Myocyte (in vitro differentiated cells): ENCODE measurements at places on chromosomes 3 and 15. TPM values are rescaled to one million over a fixed set of nuclear protein-coding genes. Genes with fewer than 3 reads are reported as not detected.

Gene CHRM5
- 0.05 TPM in 1 of 2 replicates, not detected in the other for total RNA-seq

GRCh38 chr3:86208772-86209171, 782.2 kb downstream of the VGLL3 start:
- DNase-seq, result no peak

GRCh38 chr3:122074621-122075265, 19.6 kb downstream of the CD86 start:
- no peak for DNase-seq

- DNase-seq, result no peak
Measured at GRCh38 chr15:100256101-100256969, 85.4 kb downstream of the ADAMTS17 start.

- DNase-seq, result no peak
Measured at GRCh38 chr3:128063865-128064264, 11.6 kb downstream of the SEC61A1 start.

Gene SPTSSB
- total RNA-seq, result not detected in 2 replicates

Gene TM4SF18
- 0.19 TPM in 1 of 2 replicates, not detected in the other for total RNA-seq

Gene ATG7
- total RNA-seq, result 16.8 and 24.3 TPM in 2 replicates

Gene SLC22A14
- total RNA-seq, result 0.78 and 0.83 TPM in 2 replicates

- peak; percentile 83 for DNase-seq
Measured at GRCh38 chr3:94249491-94250079, 186.7 kb downstream of the NSUN3 start.

Gene NR1I2
- total RNA-seq, result 0.83 TPM in 1 of 2 replicates, not detected in the other

- peak; percentile 91 for DNase-seq
Measured at GRCh38 chr3:48018841-48019240, 2.6 kb upstream of the MAP4 start.

- DNase-seq, result no peak
Measured at GRCh38 chr15:50803479-50804180, 38.1 kb upstream of the SPPL2A start.

DNA sequence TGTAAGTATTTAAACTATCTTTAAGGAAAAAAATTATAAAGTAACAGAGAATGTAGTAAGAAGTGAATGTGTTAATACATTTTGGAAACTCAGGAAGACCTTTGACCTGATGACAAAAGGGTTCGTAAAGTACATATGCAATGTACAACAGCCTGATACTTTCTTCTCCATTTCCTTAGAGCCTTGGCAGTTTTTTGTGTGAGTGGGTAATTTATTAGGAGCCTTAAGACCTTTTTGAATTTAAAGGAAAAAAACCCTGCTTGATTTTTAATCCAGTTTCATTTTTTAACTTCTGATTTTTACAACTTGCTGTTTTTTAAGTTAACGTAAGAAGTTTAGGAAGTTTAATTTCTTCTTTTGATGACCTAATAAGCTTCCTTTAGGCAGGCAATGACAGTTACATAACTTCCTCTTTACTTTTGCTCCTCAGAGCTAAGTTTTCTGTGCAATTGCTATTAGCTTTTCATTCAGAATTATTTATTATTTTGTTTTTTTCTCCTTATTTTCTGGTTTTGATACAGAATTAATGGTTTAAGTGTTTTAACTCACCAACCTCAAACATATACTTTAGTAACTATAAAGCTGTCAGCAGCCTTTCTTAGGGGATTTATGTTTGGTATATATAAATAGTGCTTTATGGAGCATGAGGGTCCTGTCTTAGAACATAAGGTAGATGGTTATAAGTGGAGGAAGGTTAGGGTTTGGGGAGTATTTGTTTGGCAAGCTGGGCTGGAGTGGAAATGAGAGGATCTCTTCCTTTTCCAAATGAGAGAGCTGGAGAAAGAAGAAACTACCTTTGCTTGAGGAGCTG, 35.2 kb downstream of the ARMC8 start:
- DNase-seq, result no peak

GRCh38 chr15:67472957-67473356, 48.0 kb upstream of the C15orf61 start:
- DNase-seq, result no peak

Gene CELF6
- 1.0 and 2.4 TPM in 2 replicates for total RNA-seq

Gene TGM4
- total RNA-seq, result not detected in 2 replicates

GRCh38 chr15:70289191-70289955, 191.7 kb upstream of the TLE3 start:
- DNase-seq, result no peak

Gene ACKR2
- total RNA-seq, result 0.11 TPM in 1 of 2 replicates, not detected in the other

Gene RAB8B
- total RNA-seq, result 16.4 and 24.0 TPM in 2 replicates

GRCh38 chr3:192861972-192862371, 55.7 kb downstream of the MB21D2 start:
- no peak for DNase-seq

- DNase-seq, result no peak
Measured at GRCh38 chr3:140603766-140604165, 74.1 kb upstream of the TRIM42 start.

- no peak for DNase-seq
Measured at GRCh38 chr3:156522673-156523072, 32.2 kb downstream of the SSR3 start.

DNA sequence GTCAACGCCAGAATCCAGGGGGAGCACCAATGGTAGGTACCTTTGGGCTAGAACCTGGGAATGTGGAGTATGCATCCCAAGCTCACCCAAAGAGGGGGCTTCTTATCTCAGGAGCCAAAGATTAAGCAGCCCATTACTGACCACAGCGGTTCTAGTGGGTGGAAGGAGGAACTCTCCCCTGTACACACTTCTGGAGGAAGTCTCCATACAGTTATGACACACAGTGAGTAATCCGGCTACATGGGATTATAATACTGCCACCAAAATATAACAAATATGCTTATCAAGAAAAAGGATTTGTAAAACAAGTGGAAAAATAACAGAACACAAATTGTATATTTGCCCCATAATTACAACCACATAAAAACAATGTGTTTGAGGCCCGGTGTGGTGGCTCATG, 8.4 kb downstream of the MYO1E start:
- no peak for DNase-seq

- peak; percentile 31 for DNase-seq
Measured at GRCh38 chr15:56215769-56216168, 27.9 kb downstream of the RFX7 start.

Gene CPNE4
- 0.24 and 1.8 TPM in 2 replicates for total RNA-seq

Gene CLRN1
- total RNA-seq, result not detected in 2 replicates

Gene CKMT1A
- total RNA-seq, result not detected in 2 replicates

Gene CD96
- 0.08 TPM in 1 of 2 replicates, not detected in the other for total RNA-seq

Gene KIF7
- total RNA-seq, result 6.3 and 8.0 TPM in 2 replicates

GRCh38 chr15:67506775-67507747, 13.9 kb upstream of the C15orf61 start:
- DNase-seq, result no peak
